ENCODE measurements at places on chromosomes 5 and 9.
A peak's percentile ranks its signal among the peaks of the same experiment; 100 is the strongest.

DNA sequence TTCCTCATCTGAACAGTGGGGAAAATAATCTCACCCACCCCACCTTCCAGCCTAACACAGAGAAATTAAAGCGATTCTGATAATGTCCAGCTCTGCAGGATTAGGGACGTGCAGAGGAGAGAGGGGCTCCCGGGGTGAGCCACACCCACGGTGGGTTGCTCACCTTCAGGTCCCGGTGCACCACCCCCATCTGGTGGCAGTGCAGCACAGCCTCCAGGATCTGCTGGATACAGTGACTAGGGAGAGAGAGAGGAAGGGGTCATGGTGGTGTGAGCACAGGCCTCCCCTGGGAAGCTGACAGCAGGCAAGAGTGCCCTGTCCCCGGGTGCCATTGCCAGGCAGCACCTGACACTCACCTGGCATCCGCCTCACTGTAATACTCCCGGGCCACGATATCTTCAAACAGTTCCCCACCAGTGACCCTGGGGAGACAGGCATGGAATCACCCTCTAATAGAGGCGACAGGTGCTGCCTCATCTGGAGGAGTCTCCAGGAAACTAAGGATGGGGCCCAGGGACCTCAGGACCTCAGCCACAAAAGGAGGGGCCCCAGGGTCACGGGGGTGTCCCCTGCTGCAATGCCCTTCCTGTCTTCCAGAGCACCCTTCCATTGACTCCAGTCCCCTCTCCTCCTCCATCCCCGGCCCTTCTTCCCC, 33.0 kb downstream of the CAMK2A start:
- no peak for DNase-seq

DNA sequence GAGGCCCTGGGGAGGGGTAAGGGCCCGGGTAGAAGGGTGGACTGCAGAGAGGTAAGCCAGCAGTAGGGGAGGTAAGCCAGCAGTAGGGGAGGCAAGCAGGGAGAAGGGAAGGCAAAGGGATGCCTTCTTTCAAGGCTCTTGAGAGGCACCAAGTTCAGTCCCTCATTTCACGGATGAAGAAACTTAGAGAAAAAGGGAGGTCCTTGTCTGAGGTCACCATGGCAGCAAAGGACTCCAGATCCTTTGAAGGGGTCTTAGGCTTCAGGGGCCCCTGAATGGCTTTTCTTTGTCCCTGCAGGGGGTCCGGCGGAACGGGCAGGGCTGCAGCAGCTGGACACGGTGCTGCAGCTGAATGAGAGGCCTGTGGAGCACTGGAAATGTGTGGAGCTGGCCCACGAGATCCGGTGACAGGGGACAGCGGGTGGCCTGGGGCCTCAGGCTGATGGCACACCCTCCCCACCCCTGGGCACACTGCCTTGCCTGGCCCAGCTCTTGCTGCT, 42.6 kb downstream of the RGS3 start:
- no peak for DNase-seq

DNA sequence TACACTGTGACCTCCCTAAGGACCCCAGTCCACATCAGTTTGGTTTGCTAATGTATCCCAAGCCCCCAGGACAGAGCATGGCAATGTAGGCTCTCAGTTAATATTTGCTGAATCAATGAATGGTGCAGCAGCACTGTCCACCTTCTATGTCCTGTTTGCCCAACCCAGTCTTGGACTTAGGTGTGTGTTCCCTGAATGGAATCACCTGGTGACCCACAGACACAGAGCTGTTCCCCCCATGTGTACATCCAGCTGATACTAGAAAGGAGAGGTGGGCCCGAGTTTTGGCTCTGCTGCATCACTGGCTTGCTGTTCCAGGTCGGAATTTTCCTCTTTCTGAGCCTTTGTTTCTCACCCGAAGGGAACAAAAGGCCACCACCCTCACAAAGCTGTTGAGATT, 180.2 kb downstream of the AOPEP start:
- no peak for DNase-seq

- DNase-seq = peak; percentile 37
Observed at GRCh38 chr9:16459421-16460148, 410.9 kb downstream of the BNC2 start.

DNA sequence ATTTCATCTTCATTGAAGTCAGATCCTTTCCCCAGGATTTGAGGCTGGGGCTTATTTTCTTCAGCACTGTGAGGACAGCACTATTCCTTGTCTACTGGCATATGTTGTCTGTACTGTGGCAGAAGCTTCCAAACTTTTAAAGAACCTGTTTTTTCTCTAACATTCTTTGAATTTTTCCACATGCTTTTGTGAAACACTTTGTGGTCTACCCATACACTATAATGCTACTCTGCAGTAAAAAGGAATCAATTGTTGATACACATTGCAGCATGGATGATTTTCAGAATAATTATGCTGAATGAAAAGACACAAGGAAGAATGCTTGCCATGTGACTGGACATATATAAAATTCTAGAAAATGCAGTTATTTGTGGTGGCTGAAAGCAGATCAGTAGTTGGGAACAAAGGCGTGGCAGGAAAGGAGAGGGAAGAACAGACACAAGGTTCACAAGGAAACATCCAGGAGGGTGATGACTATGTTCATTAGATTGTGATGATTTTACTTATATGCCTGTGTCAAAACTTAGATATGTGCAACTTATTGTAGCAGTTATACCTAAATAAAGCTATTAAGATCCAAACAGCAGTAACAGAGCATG, 96.8 kb downstream of the WNK2 start:
- no peak for DNase-seq

GRCh38 chr5:78109891-78110324, 184.6 kb downstream of the AP3B1 start:
- no peak for DNase-seq

DNA sequence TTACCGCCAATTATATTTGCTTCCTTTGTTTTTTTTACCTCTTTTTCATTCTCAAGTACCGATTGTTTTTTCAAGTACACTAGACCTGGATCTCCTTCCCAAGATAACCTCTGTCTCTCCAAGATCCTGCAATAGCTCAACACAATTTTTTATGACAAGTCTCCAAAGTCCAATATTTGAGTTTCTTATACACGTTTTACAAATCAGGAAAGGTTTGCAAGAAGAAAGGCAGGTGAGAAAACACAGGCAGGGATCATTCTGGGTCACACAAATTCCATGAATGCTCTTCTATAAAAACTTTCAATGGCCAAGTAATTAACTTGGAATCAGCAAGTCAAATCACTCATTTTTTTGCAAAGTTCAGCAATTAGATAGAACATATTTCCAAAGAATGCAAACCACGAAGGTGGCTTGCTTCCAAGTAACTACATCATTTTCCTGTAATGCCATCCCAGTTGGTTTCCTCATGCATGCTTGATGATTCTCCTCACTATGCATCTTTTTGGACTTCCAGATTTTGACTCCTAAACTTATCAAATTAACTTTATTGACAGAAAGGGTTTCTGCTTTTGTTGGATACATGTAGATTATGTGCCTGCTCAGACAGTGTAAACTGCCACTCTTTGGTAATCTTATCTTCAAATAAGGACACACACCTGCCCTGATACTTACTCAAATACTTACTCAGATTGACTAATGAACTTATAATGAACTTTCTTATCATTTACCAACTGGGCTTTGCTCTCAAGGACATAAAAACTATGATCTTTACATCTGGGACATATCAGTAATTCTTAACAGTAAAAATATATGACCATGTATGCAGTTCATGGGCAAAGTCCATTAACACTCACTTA, 24.7 kb upstream of the IFNE start:
- DNase-seq = peak; percentile 95

GRCh38 chr9:21591221-21592062, 109.3 kb upstream of the IFNE start:
- DNase-seq = peak; percentile 99

DNA sequence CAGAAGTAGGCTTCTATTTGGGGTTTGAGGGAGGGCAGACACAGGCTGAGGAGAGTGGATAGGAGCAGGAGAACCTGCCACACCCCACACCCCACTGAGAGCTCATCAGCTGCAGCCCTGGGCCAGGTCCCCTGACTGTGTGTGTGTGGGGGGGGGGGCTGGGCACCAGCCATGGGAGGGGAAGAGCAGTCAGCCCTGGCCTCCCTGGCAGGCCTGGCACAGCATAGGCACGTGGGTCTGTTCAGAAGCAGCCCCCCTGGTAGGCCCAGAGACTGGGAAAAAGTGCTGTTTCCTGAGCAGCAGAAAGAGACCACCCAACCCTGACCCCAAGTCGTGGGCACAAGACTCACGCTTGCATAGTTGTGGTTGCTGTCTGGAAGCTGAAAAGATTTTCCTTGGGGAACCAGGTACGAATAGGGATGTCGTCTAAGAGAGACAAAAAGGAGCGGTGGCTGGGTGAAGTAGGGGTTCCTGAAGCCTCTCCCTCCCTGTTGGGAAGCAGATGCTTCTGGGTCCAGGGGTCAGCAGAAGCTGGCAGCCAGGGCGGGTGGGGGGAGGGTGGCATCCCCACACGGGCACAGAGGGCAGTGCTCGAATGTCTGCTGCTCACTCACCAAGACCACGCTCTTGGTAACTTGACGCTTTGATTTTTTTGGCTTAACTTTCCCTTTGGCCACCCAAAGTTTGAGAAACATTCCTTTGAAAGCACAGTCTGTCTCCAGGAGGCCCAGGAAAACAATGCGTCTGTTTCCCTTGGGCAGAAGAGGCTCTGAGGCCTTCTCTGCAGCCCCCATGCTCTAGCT, 2.9 kb downstream of the NSMF start:
- DNase-seq = peak; percentile 45

GRCh38 chr9:83477571-83477970, 60.6 kb downstream of the FRMD3 start:
- DNase-seq = peak; percentile 50

GRCh38 chr5:136249678-136250266, 56.8 kb upstream of the SMIM32 start:
- peak; percentile 70 for DNase-seq

DNA sequence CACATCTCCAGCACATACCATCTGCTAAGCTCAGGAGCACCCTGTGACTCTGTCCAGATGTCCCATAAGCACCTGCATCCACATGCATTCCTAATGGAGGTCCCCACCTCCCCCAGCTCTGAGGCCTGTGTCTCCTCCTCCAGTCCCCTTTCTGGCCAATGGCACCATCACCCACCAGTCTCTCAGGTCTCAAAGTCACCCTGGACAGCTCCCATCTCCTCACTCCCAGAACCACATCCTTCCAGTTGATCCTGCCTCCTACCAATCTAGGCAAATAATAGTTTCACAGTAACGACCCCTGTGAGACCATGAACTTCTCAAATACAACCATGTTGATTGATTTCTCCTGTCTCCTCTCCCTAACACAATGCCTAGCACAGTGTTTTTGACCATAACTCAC, 40.1 kb downstream of the GGTA1 start:
- no peak for DNase-seq

- no peak for DNase-seq
Observed at GRCh38 chr5:126054577-126055347, 368.4 kb upstream of the GRAMD2B start.

DNA sequence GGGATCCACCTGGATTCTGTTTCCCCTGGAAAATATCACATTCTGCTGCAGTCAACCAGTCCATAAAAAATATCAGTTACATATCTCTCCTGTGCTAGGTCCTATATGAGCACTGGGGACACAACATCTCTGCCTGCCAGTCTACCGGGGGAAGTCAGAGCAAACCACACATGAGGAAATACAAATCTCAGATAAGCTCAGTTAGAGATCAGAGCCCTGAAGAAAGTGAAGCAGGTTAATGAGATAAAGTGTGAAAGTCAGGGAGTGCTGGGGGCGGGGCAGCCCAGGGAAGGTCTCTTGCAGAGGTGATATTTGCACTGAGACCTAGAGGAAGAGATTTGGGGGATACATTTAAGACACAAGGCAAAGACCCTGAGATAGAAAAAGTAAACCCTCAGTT, 67.8 kb upstream of the SLC1A1 start:
- DNase-seq = no peak

- DNase-seq = no peak
Observed at GRCh38 chr5:76329346-76329745, 73.7 kb upstream of the IQGAP2 start.

DNA sequence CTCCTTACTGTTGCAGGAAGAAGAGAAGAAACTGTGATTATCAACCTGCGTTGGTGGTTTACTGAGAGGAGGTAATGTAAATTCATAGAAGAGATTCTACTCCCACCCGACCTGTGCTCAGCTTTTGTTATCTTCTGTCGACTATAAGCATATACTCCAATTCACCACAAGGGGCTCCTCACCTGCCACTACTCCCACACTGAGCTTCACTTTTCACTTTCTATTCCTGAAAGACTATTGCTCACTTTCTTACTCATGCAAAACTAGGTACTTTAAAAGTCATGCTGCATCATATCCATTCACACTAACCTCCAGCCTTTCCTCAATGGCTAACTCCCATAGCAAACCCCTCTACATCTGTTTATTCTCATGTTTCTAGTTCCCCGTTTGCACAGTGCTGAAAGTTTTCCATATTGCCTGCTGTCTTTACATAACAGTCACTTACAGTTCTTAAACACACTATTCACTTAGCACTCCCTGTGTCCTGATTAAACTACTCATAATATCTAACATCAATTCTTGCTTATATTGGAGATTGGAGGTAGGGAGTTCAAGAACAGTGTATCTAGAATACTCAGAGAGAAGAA, 1062.6 kb downstream of the NR2F1-AS1 start:
- peak; percentile 76 for DNase-seq

- peak; percentile 73 for DNase-seq
Observed at GRCh38 chr5:122972877-122973276, 63.6 kb downstream of the PPIC start.

- peak; percentile 49 for DNase-seq
Observed at GRCh38 chr5:123512611-123513461, 859 bp downstream of the CSNK1G3 start.

GRCh38 chr5:141354900-141355469, at the start of gene PCDHGA4:
TSS of gene PCDHGA4 (plus strand) at chr5:141355021. CDS start at chr5:141355108, 87 bp downstream.
- DNase-seq = peak; percentile 33

- DNase-seq = no peak
Observed at GRCh38 chr9:82621447-82621846, 441.5 kb downstream of the RASEF start.

GRCh38 chr9:130957451-130958203, 18.6 kb upstream of the FIBCD1 start:
- no peak for DNase-seq

DNA sequence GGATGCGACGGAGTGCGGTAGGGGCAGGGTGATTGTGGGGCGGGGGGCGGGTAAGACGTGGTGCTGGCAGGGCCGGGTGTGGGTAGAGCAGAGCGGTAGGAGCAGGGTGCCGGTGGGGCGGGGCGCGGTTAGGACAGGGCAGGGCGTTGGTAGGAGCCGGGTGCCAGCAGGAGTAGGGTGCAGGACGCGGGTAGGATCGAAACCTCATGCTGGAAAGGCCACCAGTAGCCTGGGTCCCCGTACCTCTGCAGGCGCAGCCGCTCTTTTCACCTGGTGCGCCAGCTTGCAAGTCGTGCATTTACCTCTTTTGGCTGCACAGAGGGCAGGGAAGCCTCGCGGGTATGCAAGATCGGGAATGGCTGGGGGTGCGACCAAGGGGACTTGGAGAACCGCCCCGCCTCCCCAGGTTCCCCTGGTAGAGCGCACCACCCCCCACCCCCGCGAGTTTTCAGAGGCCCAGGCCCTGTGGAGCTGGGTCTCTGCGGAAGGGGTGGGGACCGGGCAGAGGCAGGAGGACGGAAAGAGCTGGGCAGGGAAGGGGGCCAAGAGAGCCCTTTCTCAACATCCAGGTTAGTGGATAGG, 104.8 kb upstream of the SIMC1 start:
- no peak for DNase-seq

GRCh38 chr5:147474140-147474539, 35.7 kb downstream of the DPYSL3 start:
- no peak for DNase-seq

Measured in fibroblast of mammary gland (primary cell).